ENCODE measurements at places on chromosomes 4 and X.

- DNase-seq = peak; percentile 40
Observed at GRCh38 chrX:9911487-9911886, 55.7 kb upstream of the CLDN34 start.

DNA sequence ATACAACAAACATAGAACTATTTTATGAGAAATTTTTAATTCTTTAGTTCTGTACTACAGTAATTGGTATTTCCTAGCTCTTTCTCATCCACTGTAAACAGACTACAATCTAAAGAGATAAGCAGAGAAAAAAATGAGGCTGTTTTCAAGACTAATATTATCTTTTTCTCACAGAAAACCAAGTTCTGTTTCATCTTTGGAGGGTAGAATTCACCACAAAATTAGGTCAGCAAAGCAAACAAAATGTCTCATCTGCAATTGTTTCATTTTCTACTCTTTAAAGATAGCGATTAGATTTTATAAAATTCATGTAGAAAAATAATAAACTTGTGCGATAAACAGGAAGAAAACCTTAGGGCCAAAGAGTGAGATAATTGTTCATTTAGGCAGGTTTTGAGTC is 10.8 kb downstream of the APOO start:
- DNase-seq = no peak

- DNase-seq = no peak
Observed at GRCh38 chr4:188428935-188429334, 289.7 kb downstream of the TRIML1 start.

GRCh38 chr4:57190601-57191481 is 80.7 kb upstream of the IGFBP7 start:
- DNase-seq = peak; percentile 8

GRCh38 chr4:54661686-54662085 is 3.9 kb downstream of the KIT start:
- DNase-seq = peak; percentile 95

Measured in AG10803 (cell line).